ENCODE measurements at places on chromosomes 7 and 10. TPM values are rescaled to one million over a fixed set of nuclear protein-coding genes. Genes with fewer than 3 reads are reported as not detected.

The ARHGAP21 gene
- total RNA-seq: 59.0 TPM

The CLDN3 gene
- not detected for total RNA-seq

The SPOCK2 gene
- total RNA-seq: 0.34 TPM

The SH2D4B gene
- total RNA-seq: not detected

The HOGA1 gene
- total RNA-seq: 1.0 TPM

The PRLHR gene
- not detected for total RNA-seq

The CYP51A1 gene
- total RNA-seq: 203 TPM

The ATG9B gene
- total RNA-seq: not detected

The PFKFB3 gene
- total RNA-seq: 10.9 TPM

The ASAH2 gene
- 1.3 TPM for total RNA-seq

The ACBD7 gene
- total RNA-seq: 3.9 TPM

The MOGAT3 gene
- total RNA-seq: not detected

The JCAD gene
- 1.8 TPM for total RNA-seq

The TRIM74 gene
- under 0.01 TPM for total RNA-seq

The AMPH gene
- 1.9 TPM for total RNA-seq

The THSD7A gene
- total RNA-seq: 0.17 TPM

The SFXN2 gene
- total RNA-seq: 2.5 TPM

The HKDC1 gene
- total RNA-seq: under 0.01 TPM

The ZNF394 gene
- total RNA-seq: 10.3 TPM

The FOXI2 gene
- total RNA-seq: not detected

The BTAF1 gene
- total RNA-seq: 16.3 TPM

The IRF5 gene
- total RNA-seq: 0.45 TPM

The TUBB8 gene
- not detected for total RNA-seq

The INA gene
- total RNA-seq: 0.59 TPM

The CLRN3 gene
- total RNA-seq: not detected

The TCAF2 gene
- total RNA-seq: 1.5 TPM

The ZNF488 gene
- total RNA-seq: 0.45 TPM

The PHYHIPL gene
- total RNA-seq: not detected

The ALKBH4 gene
- total RNA-seq: 18.2 TPM

The SPDYE1 gene
- not detected for total RNA-seq

The FOXP2 gene
- 1.9 TPM for total RNA-seq

The MSS51 gene
- 0.15 TPM for total RNA-seq

The ADAM8 gene
- total RNA-seq: 1.2 TPM

The TMEM139 gene
- total RNA-seq: 0.17 TPM

The DOCK4 gene
- total RNA-seq: 7.4 TPM

The SUV39H2 gene
- total RNA-seq: 17.5 TPM

The SRGN gene
- 110 TPM for total RNA-seq

The GIMAP4 gene
- total RNA-seq: not detected

Data from bronchus fibroblast of lung (primary cell).